ENCODE measurements at places on chromosomes 2 and 18.

- H3K27ac ChIP-seq, result no peak overlapping the region
- no peak for DNase-seq
- no peaks in the 10 kb centered on the region for H3K27me3 ChIP-seq
- H3K4me1 ChIP-seq, result no peaks in the 10 kb centered on the region
These were observed 4.0 kb upstream of the HOXD4 start for GRCh38 chr2:176147210-176147799.

GRCh38 chr2:105747991-105748390 lies 3.3 kb downstream of the NCK2 start:
- H3K27me3 ChIP-seq, result no peaks in the 10 kb centered on the region
- H3K4me3 ChIP-seq, result no peak overlapping the region
- no peak overlapping the region for H3K27ac ChIP-seq
- no peaks in the 10 kb centered on the region for H3K36me3 ChIP-seq
- DNase-seq, result no peak

GRCh38 chr2:72090271-72090720 lies 57.4 kb downstream of the CYP26B1 start:
- H3K4me1 ChIP-seq, result no peaks in the 10 kb centered on the region
- no peak for DNase-seq
- H3K36me3 ChIP-seq, result no peaks in the 10 kb centered on the region
- no peak overlapping the region for H3K4me3 ChIP-seq

- H3K36me3 ChIP-seq, result no peaks in the 10 kb centered on the region
- no peak overlapping the region for H3K4me3 ChIP-seq
- H3K27me3 ChIP-seq, result no peaks in the 10 kb centered on the region
These were observed 24.3 kb downstream of the KLHL29 start for GRCh38 chr2:23409248-23409647.

GRCh38 chr2:176612736-176613135 lies 343.5 kb downstream of the MTX2 start:
- no peak overlapping the region for H3K4me3 ChIP-seq
- no peak for DNase-seq
- H3K27ac ChIP-seq, result no peak overlapping the region
- no peaks in the 10 kb centered on the region for H3K4me1 ChIP-seq
- no peaks in the 10 kb centered on the region for H3K27me3 ChIP-seq

- no peaks in the 10 kb centered on the region for H3K36me3 ChIP-seq
- H3K27me3 ChIP-seq, result peaks cover 39% of the 10 kb centered on the region
- H3K4me1 ChIP-seq, result no peaks in the 10 kb centered on the region
- no peak for DNase-seq
- no peak overlapping the region for H3K27ac ChIP-seq
These were observed 49.0 kb upstream of the GLI2 start for GRCh38 chr2:120686511-120687168.

DNA sequence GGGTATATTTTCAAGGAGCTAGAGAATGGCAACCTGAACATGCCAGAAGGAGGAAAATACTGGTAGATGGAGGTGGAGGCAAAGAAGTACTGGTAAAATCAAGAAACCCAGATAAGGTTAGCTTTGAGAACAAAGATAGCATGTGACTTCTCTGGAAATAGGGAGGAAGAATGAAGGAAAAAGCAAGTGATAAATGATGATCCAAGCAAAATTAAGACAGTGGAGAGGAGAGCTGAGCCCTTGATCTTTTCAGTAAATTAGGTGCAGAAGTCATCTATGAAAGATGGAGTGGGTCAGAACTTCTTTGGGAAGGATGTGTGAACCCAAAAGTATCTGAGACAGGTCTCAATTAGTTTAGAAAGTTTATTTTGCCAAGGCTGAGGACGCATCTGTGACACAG lies 25.7 kb upstream of the AFTPH start:
- H3K27me3 ChIP-seq, result peaks cover 2% of the 10 kb centered on the region
- H3K4me1 ChIP-seq, result no peaks in the 10 kb centered on the region
- DNase-seq, result no peak

GRCh38 chr18:3219631-3220335 lies at the start of gene MYOM1:
Gene MYOM1 (minus strand): TSS chr18:3219968. CDS start chr18:3215223, 4,745 bp downstream.
- H3K4me1 ChIP-seq, result no peaks in the 10 kb centered on the region
- H3K27me3 ChIP-seq, result no peaks in the 10 kb centered on the region
- peak within 1 kb of the TSS; percentile 56 for H3K4me3 ChIP-seq
- DNase-seq, result no peak

DNA sequence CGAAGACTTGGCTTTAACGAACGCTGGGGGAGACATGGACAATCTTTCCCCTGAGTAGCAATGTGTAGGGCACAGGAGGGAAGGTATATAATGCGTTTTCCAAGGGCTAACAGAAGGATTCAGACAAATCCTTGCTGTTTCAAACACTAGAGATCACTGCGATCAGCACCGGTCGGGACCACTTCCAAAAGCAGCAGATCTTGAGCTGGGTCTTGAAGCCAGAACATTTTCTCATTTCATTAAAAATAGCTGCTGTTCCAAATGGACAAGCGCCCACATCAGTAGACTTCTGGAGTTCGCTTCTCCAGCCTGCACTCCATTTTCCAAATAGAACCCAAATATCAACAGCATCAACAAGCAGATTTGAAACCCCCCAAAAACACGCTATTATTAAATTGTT lies 65.1 kb upstream of the MAPRE2 start:
- H3K4me3 ChIP-seq, result peak overlapping the region; percentile 92
- peaks cover 26% of the 10 kb centered on the region for H3K4me1 ChIP-seq
- peak; percentile 73 for DNase-seq
- H3K36me3 ChIP-seq, result no peaks in the 10 kb centered on the region

- H3K4me3 ChIP-seq, result no peak overlapping the region
- no peaks in the 10 kb centered on the region for H3K27me3 ChIP-seq
- H3K27ac ChIP-seq, result no peak overlapping the region
These were observed 444.1 kb upstream of the RAB12 start for GRCh38 chr18:8165095-8165494.

DNA sequence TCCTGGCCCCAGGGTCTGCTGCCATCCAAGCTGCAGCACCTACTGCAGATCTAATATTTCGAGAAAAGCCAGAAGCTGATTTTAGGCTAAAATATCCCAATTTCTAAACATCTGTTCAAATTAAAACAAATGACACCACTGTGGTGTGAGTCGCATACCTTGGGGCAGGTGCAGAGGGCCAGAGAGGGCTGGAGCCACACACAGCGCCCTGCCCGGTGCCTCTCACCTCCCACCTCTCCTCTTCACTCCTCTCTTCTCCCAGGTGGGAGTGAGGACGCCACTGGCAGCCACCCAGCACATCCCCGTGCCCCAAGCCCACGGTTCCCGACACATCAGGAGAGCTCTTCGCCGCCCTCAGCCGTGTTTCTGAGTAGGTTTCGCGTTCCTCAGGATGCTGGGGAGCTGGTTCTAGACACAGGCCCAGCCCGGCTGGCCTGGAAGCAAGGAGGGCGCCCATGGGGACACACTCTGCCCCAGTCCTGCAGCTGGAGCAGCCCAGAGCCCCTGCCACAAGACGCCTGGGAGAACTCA lies 21.4 kb downstream of the THAP4 start:
- DNase-seq, result no peak
- peaks cover 5% of the 10 kb centered on the region for H3K36me3 ChIP-seq
- no peak overlapping the region for H3K4me3 ChIP-seq
- no peaks in the 10 kb centered on the region for H3K4me1 ChIP-seq
- no peaks in the 10 kb centered on the region for H3K27me3 ChIP-seq
- no peak overlapping the region for H3K27ac ChIP-seq

DNA sequence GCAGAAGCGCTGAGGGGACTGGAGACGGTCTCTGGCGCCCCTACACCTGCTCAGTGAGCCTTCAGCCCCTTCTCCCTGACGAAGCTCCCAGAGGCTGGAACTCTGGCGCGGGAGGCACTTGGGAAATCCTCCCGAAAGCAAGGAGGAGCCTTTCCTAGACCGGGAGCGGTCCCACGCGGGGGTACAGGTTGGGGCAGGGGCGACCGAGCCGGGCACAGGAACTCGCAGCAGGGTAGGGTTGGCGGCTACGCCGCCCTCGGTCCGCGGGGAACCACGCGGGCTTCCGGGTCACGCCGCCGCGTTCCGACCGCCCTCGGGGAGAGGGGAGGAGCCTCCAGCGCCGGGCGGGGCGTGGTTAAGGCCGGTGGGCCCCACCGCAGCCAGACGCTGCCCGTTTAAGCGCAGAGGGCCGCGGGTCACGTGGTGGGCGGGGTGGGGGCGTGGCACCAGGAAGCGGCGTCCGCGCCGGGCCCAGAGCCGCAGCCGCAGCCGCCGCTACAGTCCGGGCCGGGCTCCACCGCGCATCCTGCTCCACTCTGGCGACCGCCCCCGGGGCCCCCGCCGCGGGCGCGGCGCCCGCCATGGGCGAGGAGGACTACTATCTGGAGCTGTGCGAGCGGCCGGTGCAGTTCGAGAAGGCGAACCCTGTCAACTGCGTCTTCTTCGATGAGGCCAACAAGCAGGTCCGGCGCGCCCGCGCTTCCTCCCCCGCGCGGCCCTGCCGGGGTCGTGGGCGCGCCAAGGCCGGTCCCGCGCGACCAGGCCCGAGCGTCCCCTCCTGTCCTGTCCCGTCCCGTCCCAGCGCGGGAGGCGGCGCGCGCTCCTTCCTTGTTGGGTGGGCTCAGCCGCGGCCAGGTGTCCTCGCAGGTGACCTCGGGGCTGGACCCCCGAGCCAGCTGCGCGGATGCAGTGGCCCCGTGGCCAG lies at the start of gene RMC1:
RMC1 (plus strand) TSS at position 474 of the 925 bp plus-strand sequence; CDS start at position 582, 108 bp downstream.
- H3K4me3 ChIP-seq, result peak within 1 kb of the TSS; percentile 89
- peak; percentile 97 for DNase-seq
- peak within 1 kb of the TSS; percentile 90 for H3K27ac ChIP-seq
- H3K27me3 ChIP-seq, result no peaks in the 10 kb centered on the region

- H3K36me3 ChIP-seq, result no peaks in the 10 kb centered on the region
- H3K27me3 ChIP-seq, result no peaks in the 10 kb centered on the region
- peak; percentile 99 for DNase-seq
- H3K4me1 ChIP-seq, result peaks cover 18% of the 10 kb centered on the region
These were observed at the start of gene WDCP for GRCh38 chr2:24046930-24047702. Gene WDCP (minus strand): TSS chr2:24047391. CDS start chr2:24039494, 7,897 bp downstream.
